ENCODE measurements at places on chromosomes 6 and 20.

- DNase-seq, result no peak
Observed at GRCh38 chr20:24589815-24590177, 120.4 kb downstream of the SYNDIG1 start.

- no peak for DNase-seq
Observed at GRCh38 chr6:157995458-157995857, 13.8 kb downstream of the SYNJ2 start.

- DNase-seq, result no peak
Observed at GRCh38 chr6:10613077-10613476, 81.3 kb downstream of the C6orf52 start.

- no peak for DNase-seq
Observed at GRCh38 chr6:52595796-52596130, 18.9 kb upstream of the TRAM2 start.

DNA sequence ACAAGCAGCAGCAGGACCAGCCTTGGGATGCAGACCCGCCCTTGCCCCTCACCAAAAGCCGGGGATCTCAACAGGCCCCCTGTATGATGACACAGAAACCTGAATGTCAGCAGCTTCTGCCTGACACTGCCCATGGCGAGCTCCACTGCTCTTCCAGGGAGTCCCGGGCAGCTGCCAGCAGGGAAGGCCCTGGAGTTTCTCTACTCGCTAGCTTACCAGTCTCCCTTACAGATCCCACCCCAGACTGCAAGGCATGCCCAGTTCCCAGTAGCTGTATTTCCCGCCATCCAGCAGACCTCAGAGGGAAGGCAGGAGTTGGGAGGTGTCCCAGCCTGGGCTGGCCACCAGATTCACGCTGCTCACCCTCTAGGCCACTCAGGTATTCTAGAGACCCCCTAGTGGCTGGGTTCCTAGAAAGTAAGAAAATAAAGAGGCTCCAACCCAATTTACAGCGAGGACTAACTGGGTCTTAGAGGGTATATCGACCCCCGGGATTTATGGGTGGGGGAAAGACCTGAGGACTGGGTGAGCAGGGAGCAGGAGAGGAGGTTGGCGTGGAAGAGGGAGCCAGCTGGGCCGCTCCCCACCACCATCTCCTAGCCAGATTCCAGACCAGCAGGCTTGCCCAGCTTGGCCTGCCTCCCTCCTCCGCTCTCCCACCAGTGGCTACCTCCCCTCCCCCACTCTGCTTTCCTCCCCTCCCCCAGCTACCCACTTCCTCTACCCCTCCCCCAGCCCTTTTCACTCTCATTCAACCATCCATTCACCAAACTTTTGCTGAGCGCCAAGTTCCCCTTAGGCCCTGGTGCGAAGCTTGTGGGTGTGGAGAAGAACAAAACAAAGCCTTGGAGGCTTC lies 9.7 kb upstream of the HMGA1 start:
- no peak for DNase-seq

- no peak for DNase-seq
Observed at GRCh38 chr6:17624396-17624795, 24.3 kb downstream of the FAM8A1 start.
